Kasumi-1 (cell line): ENCODE measurements at places on chromosomes 1 and 21.
A peak's percentile ranks its signal among the peaks of the same experiment; 100 is the strongest.

DNA sequence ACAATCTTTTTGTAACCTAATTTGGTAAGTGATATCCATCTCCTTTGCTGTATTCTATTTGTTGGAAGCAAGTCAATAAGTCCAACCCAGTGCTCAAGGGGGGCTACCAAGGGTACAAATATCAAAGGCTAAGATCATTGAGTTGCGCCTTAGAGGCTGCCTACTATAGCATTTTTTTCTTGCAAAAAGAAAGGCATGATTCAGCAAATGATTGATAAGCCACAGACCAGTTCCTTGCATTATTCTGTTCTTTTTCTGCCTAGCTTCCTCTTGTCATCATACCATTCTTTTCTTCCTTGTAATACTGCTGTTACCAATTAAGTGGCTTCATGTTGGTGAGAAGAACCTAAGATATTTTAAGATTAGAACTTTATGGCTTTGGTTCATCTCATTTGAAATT lies 29.8 kb upstream of the BARHL2 start:
- DNase-seq: no peak

GRCh38 chr1:3945222-3945621 lies 45.1 kb upstream of the C1orf174 start:
- no peak for DNase-seq

DNA sequence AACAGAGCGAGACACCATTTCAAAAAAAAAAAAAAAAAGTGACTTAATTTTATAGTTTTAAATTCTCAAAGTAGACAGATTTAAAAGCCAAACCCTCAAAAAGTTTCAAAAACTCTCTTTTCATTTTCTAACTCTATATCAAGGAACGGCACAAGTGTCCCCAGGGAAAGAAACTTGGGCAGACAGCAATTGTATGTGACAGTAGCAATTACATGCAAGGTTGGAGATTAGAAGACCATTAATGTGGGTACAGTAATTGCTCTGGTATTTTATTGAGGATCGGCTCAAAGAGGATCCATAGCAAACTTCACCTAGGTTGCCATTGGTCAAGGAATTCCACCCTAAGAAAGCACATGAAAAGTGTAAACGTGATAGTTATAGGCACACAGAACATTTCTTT lies 46.2 kb downstream of the ACBD6 start:
- no peak for DNase-seq

DNA sequence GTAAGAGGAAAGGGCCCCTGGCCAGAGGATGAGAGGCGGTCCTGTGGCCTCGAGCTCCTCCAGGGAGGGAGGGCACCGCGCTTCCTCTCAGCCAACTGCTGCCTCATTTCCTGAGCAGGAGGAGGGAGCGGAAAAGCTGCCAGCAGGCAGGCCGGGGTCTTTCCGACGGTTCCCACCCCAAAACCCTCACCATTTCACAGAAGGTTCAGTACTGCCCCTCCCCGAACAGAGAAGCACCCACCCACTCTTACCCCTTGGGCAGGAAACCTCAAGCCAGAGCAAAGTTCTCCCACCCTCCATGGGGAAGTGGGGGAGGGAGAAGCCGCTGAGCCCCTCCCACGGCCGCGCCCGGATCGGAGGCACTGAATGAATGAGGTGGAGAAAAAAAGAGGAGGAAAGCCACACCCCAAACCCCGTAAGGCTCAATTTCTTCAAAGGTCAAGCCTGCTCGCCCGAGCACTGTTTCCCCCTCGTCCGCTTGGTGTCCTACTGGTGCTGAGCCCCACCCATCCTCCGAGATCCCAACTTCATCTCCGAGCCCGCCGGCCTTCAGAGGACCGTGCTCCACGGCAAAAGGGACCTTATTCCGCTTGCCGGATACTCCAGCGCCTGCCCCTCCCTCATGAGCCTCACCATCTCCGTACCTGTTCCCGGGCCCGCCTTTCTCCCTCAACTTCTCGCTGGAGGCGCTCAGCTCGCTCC lies 9.4 kb downstream of the TPM3 start:
- peak; percentile 99 for DNase-seq

DNA sequence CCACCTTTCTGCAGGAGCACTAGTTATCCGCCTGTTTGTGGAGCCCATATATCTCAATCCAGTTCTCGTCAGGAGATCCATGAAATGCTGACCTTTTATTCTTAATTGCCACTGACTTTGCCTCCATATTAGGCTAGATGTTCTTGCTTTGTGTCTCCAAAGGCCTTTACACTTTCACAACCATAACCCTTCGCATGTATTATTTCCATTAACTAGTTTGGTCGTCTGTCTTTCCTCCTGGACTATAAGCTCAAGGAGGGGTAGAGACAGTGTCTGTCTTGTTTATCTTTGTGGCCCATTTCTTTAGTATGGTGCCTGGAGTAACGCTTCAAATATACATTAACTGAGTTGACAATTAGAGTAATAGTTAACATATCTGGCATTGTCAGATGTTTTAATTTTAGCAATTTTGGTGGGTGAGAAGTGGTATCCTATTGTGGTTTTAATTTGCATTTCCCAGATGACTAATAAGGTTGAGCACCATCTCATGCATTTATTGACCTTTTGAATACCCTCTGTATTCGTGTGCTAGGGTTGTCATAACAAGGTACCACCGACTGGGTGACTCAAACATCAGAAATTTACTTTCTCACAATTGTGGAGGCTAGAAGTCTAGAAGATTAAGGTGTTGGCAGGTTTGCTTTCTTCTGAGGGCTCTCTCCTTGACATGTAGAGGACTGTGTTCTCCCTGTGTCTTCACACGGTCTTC lies 21.7 kb upstream of the IL12RB2 start:
- no peak for DNase-seq

DNA sequence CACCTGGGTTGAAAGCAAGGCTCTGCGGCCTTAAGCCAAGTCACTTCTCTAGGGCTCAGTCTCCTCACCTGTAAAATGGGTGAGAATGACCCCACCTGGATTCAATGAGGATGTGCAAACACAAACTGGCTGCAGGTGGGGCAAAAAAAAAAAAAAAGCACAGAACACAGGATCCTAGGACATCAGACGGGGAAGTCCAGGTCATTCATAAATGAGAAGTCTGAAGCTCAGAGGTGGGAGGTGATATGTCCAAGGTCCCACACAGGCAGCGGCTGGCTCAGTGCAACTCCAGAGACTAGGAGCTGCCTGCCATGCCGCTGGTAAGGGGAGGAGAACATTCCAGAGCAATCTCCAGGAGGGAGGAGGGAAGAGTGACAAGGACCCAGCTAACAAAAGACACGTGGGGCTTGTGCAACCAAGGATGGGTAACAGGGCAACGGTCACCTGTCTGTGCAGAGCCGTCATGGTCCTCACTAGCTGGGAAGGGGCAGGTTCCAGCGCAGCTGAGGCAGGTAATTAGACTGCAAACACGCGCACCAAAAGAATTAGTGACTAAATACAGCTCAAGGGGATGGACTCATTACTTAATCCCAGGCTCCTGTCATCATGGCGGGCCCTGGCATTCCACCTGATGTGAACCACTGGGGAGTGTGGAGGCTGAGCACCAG lies 19.5 kb downstream of the IFFO2 start:
- no peak for DNase-seq

- DNase-seq: no peak
These were observed 188.9 kb downstream of the SIPA1L2 start for GRCh38 chr1:232441036-232441411.

GRCh38 chr1:5514527-5515183 lies 477.6 kb downstream of the NPHP4 start:
- peak; percentile 55 for DNase-seq

DNA sequence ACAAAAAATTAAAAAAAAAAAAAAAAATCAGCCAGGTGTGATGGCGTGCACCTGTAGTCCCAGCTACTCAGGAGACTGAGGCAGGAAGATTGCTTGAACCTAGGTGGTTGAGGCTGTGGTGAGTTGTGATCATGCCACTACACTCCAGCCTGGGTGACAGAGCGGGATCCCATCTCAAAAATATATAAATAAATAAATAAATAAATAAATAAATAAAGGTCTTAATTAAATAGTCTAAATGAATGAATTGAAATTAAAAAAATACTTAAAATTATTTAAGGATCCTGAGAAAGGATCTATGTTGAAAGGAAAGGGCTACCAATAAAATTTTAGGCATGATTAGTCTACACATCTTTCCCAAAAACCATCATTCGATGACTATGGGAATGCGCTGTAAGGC lies 67.4 kb upstream of the HP1BP3 start:
- no peak for DNase-seq

DNA sequence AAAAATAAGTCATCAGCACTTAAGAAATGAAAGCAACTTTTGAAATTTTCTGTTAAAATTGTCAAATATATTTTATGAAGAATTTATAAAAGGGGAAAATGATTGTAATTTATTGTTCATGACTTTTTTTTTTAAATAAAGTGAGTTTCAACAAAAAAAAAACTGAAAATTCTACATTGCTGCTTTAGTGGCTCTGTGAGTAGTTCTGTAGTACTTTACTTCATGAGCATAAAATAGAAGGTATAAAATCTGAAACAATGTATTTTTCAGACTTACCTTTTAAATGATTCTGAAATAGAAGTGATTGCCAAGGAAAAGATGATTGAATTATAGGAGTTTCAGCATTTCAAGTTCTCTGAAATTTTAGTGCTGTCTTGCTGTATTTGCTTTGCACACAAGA lies 13.8 kb downstream of the PDIK1L start:
- no peak for DNase-seq

GRCh38 chr1:161229896-161230295 lies 4.0 kb downstream of the TOMM40L start:
- DNase-seq: peak; percentile 35

- DNase-seq: no peak
These were observed 38.0 kb upstream of the KDM4A start for GRCh38 chr1:43611950-43612349.

DNA sequence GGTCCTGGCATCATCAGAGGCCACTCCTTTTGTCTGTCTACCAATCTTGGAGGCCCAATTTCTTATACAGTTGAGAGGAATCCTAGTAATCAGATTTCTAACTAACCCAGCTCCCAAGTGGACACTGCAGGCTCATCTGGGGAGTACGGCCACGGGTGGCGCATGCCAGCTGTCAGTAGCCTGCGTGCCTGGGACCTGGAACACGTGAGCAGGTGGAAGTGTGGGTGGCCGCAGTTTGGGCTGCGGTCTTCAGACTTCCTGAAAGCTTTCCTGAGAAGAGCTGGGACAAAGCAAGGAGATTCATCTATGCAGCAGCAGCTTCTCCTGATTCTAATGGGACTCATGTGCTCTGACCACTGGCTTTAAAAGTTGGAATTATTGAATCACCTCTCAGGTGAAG lies 12.4 kb downstream of the ADORA3 start:
- no peak for DNase-seq

GRCh38 chr1:59393211-59394180 lies 96.6 kb downstream of the FGGY start:
- DNase-seq: no peak

DNA sequence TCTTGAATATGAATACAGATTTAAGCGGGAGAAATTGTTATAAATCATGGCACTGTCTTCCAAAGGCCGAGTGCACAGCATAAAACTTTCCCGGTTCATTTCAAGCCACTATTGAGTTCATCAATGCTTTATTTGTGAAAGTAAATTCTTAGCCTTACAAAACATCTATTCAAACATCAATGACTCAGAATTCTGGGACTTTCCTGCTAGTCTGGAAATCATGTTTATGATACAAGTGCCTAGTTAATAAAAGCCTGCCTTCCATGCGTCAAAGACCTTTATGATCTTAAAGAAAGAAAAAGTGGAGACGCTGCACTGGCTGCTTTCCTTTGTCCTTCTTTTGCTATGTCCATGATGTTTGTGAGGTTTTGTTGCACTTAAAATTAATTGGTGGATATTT lies 137.7 kb downstream of the SETD4 start:
- DNase-seq: no peak

- no peak for DNase-seq
These were observed 764.4 kb downstream of the ADGRL2 start for GRCh38 chr1:82565146-82565545.
